Fibroblast of skin of abdomen (primary cell): ENCODE measurements at places on chromosomes 2 and 18.

- no peak for DNase-seq
These were observed 49.3 kb downstream of the HS6ST1 start for GRCh38 chr2:128269063-128269989.

DNA sequence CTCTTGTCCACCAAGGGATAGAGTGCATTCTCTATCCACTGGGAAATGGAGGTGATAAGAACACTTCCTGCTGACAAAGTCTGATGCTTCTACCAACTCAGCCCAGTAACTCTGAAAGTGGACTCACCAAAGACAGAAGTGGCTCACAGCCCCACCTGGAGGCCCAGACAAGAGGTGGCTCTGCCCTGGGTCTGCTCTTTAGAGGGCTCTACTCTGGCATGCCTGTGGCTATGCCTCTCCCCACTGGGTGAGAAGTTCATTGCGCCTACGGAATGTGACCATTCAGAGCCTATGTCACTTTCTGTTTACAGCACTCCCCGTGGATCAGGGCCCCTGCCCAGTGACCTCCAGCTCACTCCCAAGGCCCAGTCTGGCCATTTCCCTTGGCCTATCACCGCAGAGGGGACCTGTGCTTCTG is 13.5 kb upstream of the XDH start:
- DNase-seq: no peak

DNA sequence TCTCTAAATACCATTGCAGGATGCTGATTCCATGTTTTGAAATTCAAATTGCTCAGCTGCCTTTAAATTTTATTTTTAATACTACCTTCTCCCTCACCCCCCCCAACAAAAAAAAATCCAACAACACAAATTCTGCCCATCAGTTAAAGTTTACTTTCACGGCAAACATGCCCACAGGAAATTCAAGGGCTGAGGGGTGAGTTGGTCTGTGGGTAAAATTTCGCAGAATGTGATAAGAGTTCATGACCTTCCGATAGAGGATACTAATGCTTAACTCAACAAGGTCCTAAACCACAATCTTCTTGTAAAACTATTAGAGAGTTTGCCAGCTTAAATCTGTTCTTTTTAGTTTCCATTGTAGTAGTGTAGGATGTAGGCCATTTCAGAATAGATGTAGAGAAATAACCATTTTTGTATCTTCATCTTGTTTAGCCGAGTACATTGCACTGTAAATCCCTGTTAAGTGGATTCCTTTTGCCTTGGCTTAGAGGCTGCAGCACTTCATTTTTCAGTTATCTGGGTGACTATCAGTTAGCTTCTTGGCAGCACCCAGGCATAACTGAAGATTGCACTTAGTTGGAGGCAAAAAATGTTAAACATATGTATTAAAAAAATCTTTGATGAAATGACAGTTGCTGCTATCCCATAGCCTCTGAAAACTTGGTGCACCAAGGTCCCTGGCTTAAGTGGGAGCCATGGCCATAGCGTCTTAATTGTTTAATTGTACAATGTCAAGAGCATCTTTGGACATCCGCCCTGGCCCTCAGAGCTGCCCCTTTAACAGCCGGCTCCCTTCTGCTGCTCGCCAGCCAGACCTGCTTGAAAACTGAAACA is 232.3 kb downstream of the HAUS1 start:
- no peak for DNase-seq

DNA sequence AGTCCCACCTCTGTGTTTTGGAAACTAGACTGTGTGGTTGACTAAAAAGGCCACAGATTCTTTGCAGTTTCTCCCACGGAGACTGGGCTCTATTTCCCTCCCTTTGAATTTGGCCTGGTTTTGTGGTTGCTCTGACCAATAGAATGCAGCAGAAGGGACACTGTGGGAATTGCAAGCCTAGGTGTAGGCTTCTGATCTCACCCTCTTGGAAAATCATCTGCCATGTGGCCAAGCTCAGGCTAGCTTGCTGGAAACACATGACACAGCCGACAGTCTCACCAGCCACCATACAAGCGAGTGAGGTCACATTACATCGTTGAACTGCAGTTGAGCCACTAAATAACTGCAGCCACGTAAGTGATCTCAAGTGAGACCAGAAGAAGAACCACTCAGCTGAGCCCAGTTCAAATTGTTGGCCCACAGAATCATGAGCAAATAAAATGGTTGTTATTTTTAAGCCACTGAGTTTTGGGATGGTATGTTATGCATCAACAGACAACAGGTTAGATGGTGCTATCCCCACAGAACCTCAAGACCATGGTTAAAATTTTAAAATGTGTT is 319.1 kb upstream of the MEX3C start:
- DNase-seq: no peak

- DNase-seq: no peak
These were observed 65.2 kb upstream of the CTDP1 start for GRCh38 chr18:79614211-79614955.

GRCh38 chr18:12811191-12811950 is 72.7 kb downstream of the PTPN2 start:
- no peak for DNase-seq

DNA sequence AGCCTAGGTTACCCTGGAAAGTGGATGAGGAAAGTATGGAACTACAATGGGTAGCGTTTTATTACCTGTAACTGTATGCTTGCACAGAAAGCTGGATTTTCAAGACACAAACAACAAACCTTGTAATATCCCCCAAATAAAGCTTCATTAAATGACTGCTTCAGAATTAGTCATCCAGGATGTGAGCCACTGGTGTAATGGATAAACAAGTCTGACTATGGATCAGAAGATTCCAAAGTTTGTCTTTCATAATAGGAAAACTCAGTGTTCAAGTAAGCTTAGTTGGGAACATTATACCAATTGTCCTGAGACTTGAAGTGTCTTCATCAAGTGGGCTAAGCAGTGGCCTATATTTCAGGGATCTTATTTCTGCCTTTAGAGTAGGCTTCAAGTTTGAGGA is 518.8 kb downstream of the LRP1B start:
- DNase-seq: peak; percentile 14

DNA sequence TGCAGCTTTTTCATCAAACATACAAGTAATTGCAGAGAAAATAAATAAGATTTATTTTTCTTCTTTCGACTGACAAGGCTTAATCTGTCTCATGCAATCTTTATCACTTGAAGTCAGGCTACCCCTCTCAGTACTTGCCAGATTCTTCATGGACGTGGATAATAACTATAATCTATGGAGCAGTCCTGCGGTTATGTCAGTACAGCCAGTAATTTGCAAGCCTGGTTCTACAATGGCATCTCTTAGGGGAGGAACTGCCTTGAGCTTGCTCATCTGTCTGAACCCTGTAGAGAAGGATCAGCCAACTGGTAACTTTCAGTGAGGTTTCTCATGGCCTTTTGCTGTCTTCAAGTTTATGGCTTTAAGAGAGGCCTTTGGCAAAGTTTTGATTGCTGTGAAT is 35.5 kb upstream of the LRRTM1 start:
- DNase-seq: no peak

DNA sequence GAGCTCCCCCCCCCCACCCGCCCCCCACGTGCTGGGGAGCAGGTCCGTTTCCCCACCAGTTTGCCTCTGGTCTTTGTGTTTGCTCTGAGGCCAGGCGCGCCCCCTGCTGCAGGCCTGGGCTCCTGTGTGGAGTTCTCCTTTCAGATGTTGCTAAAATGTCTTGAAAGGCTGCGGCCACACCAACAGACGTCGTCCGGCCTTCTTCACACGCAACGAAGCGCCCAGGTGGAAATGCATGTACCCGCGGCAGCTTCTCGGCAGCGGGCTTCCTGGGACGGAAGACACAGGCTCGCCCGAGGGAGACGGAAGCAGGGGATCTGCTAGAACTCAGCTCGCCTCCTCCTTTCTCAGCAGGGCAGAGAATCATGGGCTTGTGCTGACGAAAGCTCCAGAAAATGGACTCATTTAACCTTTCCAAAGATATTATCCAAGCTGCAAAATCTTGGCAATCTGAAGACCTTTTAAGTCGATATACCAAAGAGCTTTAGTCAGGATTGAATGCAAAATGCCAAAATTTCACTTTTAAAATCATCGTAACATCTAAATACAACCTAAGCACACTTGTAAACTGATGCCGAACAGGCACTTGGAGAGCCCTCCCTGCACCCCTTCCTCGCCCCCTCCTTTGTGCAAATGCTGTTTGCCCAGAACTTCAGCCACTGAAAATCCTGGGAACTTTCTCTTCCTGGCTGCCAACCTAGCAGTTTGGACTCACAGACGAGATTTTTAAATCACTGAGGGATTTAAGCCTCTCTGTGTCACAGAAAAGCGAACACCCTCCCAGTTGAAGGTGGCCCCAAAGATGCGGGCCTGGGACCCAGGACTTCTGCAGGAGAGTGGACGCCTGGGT is 125.5 kb upstream of the ZNF516 start:
- DNase-seq: peak; percentile 79

DNA sequence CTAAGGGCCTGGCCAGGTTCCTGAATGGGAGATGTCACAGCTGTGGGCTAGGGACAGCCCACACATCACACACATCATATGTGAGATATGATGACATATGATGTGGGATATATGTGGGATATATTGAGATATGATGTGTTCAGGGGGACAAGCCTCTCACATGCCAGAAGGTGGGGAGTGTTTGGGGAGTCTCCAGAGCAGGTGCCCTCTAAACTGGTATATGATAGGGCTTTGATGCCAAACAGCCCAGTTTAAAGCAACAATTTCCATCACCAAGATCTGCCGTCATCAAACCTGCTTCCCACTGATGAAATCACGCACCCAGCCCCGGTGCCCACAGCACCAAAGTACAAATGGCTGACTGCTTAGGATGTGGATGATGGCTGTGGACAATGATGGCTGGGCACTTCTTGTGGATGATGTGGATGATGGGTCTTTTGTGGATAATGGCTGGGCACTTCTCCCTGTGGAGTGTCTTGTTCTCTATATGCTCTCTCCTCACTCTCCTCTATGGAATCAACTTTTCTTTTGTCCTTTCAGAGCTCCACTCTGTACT is 50.9 kb downstream of the FBLN7 start:
- no peak for DNase-seq

DNA sequence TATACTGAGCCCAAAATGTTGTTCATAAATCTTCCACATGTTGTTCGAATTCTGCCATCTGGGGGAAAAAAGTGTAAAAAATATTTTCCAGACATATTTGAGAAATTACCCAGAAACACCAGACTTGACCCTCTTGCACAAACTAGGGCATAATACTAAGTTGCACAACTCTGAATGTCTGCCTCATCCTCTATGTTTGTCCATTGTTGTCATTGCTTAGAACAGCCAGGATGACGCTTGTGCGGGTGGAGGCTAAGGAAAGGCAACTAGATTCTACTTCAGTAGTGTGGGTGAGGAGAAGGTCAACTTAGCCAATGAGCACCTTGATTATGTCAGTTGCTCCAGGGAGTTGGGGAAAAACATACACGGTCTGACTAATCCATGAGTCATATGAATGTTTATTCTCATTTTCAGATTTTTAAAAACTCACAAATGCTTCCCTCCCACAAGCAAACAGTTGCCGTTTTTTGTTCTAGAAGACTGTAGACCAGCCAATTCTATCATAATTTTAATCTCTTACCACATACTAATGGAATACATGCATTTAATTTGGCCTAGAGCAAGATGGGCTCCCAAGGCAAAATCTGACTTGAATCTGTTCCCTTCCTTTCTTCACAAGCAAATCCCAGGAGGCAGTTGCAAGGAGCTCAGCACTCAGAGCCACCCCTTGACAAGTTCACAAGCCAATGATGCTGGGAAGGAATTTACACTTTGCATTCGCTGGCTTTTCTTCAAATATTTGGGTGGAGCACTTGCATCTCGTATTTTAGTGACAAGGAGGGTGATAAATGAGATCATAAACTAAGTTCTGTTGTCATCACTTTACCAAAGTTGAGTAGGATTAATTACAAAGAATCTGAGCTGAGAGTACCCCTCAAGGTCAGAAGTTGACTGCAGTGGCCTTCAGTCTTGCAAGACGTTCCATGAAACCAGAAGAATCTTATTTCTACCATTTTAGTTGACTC is 163.2 kb upstream of the TWIST2 start:
- peak; percentile 95 for DNase-seq

DNA sequence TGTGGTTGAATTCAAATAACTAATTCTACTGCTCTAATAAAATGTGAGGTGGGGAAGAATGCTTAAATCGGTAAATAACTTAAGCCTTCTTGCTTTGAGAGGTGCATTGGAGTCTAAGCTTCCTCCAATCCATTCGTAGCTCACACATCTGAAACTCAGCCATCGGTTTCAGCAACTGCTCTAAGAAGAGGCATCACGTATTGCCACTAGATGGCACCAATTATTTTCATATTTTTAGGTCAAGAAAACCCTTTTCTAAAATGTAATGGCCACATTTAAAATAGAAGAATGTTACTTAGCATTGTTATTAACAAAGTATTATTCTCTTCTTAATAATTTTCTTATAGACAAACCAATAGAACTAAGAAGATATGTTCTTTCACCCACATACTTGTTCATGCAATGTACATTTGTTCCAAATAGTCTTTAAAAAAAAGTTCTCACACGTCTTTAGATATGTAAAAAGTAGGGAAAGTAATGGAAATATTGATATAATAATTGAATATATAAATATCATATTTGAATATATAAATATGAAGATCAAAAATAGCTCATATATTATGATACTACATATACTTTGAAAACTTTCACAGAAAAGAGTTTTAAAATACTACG is 229.8 kb downstream of the CCDC178 start:
- peak; percentile 27 for DNase-seq

- peak; percentile 71 for DNase-seq
These were observed 3.7 kb upstream of the BCL2L11 start for GRCh38 chr2:111116843-111117597.

GRCh38 chr2:143034292-143035074 is 94.7 kb upstream of the ARHGAP15 start:
- peak; percentile 81 for DNase-seq

DNA sequence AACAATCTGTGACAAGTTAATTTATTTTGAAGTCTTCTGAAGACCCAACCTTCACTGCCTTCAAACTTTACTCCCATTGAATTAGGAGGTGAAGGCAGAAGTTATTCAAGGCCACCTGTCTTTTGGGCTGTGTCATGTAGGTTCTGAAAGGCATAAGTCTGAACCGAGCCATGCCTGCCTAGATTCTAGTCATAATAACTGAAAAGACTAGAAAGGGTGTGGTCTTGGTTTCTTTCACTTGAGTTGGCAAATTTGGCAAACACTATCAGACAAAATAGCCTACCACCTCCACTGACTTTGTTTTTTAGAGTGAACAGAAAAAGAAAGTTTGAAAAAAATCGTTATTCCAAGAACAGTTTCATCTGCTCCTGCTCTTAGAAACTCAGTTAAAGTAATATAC is 38.4 kb downstream of the PPM1B start:
- no peak for DNase-seq

GRCh38 chr18:5309888-5310470 is 14.5 kb upstream of the ZBTB14 start:
- no peak for DNase-seq

DNA sequence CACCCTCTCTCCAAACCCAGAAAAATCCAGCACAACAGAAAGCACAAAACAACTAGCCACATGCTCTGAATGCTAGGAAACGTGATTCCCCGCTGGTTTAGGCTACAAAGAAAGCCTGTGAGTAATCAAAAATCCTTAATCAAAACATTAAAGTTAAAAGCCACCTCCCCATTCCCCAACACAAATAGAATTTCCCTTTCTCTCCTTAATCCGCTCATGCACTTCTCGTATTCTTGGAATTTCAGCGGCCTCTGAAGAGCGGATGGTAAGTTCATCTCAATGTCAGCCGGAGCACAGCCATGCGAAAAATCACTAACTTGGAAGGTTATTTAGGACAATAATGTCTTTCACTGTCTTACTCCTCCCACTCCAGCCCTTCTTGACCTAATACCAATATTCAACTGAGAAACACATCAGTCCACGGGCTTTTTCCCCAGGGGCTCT is 126.7 kb downstream of the OSBPL1A start:
- peak; percentile 27 for DNase-seq

GRCh38 chr2:13488965-13489364 is 772.2 kb downstream of the TRIB2 start:
- no peak for DNase-seq

GRCh38 chr2:239561446-239562001 is 160.7 kb upstream of the HDAC4 start:
- DNase-seq: peak; percentile 74
